ENCODE measurements at places on chromosomes 5 and 9. TPM values are rescaled to one million over a fixed set of nuclear protein-coding genes. Genes with fewer than 3 reads are reported as not detected.

Gene DCTN4
- total RNA-seq: 50.5 TPM

- DNase-seq: no peak
Measured at GRCh38 chr9:125902214-125902613, 155.0 kb downstream of the PBX3 start.

Gene BTNL3
- not detected for total RNA-seq

Gene GARIN3
- total RNA-seq: not detected

GRCh38 chr9:126435105-126435504 is 108.5 kb downstream of the MVB12B start:
- no peak for DNase-seq

- no peak for DNase-seq
Measured at GRCh38 chr5:86525622-86526021, 92.1 kb upstream of the COX7C start.

DNA sequence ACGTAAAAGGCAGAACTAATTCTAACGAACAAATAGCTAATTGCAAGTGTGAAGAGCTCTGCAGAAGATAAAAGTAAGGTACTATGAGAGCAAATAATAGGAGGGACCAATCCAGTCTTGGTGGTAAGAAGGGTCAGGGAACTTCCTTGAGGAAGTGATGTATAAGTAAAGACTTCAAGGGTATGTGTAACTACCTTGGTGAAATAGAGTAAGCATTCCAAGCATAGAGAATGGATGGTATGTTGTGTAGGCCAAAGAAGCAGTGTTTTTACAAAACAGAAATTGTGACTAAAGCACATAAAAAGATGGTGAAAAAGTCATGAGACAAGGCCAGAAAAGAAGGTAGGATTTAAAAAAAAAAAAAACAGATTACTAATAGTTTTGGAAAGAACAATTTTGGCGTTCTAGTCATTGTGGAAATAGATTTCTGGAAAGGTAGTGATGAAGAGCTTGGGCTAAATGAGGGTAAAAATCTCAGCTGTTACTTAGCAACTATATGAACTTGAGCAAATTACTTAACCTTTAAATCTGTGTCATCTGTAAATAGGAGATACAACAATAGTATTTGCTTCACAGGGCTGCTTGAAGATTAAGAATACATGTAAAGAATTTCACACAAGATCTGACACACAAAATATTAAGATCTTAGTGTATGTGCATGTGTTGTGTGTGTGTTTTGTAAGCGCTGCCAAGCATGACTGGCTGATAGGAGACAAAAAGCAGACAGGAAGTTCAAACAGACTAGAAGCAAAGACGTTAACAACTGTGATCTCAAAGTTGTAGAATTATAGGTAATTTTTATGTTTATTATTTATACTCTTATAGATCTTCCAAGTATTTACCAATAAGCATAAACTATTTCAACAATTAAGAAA is 73.5 kb downstream of the NR6A1 start:
- no peak for DNase-seq

- no peak for DNase-seq
Measured at GRCh38 chr5:20340126-20340525, 352.1 kb upstream of the CDH18 start.

GRCh38 chr5:14266686-14267085 is 123.5 kb downstream of the TRIO start:
- no peak for DNase-seq

- no peak for DNase-seq
Measured at GRCh38 chr5:86971034-86971571, 296.6 kb upstream of the RASA1 start.

DNA sequence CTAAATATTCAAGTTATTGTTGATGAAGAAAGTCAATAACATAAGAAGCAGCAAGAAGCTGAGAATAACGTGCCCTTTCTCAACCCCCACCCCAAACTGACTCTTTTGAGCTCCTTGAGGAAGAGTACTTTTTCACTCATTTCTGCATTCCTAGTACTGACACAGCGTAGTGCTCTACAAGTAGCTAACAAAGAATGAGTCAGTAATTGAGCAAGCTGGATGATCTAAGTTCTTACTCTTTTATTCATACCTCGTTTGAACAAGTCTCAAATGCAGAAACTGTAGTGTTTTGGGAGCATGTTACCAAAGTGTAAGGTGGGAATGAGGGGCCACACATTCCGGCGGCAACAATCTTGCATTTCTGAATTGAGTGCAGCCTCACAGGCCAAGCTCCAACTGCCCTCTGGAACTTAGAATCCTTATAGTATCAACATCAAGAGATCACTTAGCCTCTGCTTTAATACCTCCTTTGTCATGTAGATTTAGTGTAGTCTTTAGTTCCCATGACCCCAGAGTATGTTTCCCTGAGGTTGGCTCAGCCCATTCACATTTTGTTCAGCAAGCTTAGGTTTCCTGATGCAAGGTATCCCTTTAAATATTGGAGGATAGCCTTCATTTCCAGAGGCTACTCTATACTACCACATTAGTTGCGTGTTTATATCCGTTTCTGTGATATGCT is 152.0 kb downstream of the PRR16 start:
- DNase-seq: no peak

GRCh38 chr9:70962761-70963440 is 158.5 kb downstream of the TRPM3 start:
- no peak for DNase-seq

Gene CXCL14
- total RNA-seq: 0.21 TPM

DNA sequence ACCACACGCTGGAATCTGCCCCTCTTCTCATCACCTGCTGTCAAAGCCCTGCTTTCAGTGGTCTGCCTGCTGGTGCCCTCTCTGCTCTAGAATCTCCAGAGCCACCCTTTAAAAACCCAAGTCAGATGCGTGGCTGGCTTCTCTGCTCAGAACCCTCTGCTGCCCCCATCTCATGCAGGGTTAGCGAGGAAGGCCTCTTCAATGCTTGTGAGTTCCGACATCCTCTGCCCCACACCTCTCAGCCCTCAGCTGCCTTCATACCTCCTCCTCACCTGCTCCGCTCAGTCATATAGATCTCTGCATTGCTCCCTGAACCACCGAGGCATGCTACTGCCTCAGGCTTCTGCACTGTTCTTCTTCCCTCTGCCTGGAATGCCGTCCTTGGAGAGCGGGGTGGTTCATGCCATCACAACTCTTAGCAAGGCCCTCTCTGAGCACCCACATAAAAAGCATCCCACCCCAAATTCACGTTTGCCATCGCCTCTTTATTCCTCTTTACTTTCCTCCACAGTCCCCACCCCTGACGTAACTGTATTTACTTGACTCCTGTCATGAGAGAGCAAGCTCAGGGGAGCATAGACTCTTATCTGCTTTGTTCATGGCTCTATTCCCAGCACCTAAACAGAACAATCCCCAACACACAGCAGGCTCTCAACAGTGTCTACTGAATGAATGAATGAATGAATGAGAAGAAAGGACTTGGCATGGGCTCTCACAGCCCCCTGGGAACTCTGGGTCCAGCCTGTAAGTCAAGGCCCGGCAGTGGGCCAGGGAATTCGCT is 10.4 kb downstream of the SHB start:
- DNase-seq: no peak

DNA sequence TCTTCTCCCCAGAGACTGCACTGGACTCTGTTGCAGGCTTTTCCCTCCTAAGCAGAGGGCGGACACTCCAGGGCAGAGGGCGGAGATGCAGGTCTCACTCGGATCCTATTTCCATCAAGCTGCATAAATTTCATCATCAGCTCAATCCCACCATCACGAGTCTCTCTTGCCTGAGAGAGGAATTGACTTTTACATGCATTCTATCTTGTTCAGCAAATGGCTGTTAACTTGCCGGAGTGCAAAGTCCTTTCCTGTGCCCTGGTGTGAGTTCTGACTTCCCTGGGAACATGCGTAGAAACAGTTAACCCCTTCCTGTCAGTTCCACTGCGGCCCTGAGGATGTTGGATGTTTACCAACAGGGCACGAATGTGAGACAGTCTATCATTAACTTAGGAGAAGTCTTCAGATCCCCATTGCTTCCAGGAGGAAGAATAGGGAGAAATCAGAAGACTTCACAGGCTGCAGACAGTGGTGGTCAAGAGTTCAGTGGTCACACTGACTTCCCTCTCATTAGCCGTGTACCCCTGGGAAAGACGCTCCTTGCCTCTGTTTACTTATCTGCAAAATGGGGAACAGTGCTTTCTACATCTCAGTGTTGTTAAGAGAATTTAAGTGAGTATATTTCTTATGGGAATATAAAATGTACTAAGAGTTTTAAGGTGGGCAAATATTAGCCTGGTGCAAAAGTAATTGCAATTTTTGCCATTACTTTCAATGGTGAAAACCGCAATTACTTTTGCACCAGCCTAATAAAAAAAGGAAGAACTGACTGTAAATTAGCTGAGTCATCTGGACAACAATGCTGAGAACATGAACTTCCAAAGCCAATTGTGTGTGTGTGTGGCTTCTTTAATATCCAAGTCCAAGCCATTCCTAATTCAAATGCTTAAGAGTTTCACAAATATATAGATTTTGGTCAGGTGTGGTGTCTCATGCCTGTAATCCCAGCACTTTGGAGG is 248.0 kb downstream of the DRD1 start:
- DNase-seq: no peak

DNA sequence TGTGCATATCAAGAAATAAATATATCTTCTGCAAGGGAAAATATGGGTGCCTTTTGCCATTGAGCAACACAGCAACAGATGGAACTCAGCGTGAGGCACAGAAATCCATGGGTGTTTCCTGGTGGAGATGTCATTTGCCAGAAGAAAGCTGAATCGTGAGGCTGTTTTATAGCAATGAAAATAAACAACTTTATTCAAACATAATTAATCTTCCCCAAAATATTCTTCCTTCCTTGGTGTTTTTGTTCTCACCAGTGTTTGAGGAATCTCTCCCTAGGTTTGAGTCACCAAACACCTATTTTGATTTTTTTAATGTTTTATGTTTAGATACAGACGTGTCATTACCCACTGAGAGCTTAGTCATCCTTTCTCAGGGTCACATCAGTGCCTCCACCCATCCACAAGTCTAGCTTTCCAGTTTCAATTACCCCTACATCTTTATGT is 65.8 kb upstream of the PAPPA start:
- no peak for DNase-seq

DNA sequence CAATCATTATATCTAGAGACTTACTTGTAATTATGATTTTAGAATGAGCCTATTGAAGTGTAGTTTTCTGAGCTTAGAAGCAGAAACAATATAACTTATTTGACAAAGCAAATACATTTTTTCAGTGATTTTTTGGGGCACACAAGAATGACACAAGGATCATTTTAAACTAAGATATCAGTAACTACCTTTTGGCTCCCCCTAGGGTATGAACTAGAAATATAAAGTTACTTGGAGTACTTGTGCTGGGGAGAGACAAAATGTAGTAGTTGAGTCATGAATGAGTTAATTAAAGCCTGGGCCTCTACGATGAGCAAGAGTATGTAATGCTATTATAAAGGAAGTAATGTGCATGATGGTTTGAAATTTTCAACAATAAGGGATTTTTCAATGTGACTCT is 1244.1 kb upstream of the ACO1 start:
- DNase-seq: no peak

Gene DAB2IP
- total RNA-seq: 36.6 TPM

- DNase-seq: no peak
Measured at GRCh38 chr9:16119261-16120230, 566.7 kb downstream of the CCDC171 start.

DNA sequence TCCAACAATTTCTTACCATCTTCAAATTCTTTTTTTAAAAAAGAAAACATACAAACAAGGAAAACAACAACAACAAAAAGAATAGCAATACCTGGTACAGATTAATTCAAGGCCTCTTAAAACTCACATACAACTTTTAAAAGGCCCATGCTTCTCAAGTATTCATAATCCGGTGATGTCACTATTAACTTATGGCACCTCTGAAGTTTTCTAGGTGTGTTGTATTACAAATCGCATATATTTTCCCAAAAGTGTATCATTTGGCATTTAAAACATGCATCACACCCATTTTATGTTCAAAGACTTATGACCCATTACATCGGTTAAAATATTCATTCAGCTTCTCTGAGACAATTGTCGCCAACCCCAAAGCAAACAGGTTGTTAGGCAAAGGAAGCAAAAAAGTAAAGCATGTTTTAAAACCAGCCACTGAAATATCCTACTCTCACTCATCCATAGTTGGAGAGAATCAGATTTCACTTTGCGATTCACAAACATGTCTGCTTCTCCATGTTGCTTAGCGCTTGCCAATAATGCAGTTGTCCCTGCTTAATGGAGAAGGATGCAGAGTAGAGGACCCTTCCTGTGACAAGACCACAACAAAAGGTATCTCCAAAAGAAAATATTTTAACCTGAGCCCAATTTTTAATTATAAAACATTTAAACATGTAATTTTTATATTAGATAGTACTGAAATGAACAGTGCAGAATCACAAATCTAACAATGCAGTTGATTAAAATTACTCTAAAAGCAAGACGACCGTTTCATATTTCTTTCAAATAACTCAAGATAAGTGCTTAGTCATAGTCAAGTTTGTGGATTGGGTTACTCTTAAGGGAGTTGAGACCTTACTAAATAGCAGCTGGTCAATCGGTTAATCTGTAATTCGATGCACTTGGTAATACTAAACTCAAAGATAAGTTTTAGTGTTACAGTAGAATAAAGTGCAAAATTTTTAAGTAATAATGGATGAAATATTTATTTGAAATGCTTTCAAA is 1.6 kb downstream of the SKP1 start:
- no peak for DNase-seq

Gene RFESD
- total RNA-seq: 0.97 TPM

DNA sequence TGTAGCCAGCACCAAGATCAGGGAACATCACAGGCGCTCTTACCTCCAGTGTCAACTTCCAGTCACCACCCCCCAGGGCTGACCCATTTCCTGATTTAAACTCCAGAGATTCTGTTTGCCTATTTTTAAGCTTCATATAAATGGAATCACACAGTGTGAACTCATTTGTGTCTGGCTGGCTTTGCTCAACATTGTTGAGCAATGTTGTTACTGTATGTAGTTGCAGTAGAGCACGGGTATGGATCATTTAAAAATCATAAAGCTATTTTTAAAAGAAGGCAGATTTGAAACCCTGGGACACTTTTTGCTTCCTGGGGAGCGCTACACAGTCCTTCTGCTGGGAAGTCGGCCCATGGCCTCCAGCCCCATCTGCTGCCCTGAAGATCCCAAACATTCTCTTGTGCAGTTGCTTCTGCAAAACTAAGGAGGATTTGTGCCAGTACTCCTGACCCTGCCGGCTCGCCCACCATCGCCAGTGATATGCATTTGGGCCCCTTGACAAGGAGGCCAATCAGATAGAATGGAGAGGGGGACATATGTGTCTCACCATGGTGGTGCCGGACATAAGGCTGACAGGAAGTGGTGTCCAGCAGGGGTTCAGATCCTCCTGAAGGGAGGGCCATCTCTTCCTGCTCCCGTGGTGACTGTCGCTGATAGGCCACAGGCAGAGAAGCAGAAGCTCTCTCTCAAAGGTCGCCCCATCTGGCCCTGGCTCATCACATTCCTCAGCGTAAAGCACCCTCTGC is 13.3 kb downstream of the DCANP1 start:
- DNase-seq: no peak

GRCh38 chr5:122815218-122815767 is 30.1 kb upstream of the SNX24 start:
- no peak for DNase-seq
